Pericardium fibroblast (primary cell): ENCODE measurements at places on chromosomes 3 and 15. TPM values are rescaled to one million over a fixed set of nuclear protein-coding genes. Genes with fewer than 3 reads are reported as not detected.

LRRC57 gene
- total RNA-seq: 10.3 and 14.8 TPM in 2 replicates

SLC27A2 gene
- total RNA-seq: not detected in 2 replicates

PLD1 gene
- 9.5 and 16.8 TPM in 2 replicates for total RNA-seq

PLS1 gene
- total RNA-seq: 0.09 and 5.4 TPM in 2 replicates

MESP2 gene
- 0.23 and 0.68 TPM in 2 replicates for total RNA-seq

SGO1 gene
- total RNA-seq: 0.47 and 1.4 TPM in 2 replicates

IGSF10 gene
- 7.3 and 16.9 TPM in 2 replicates for total RNA-seq

TNNC1 gene
- total RNA-seq: 1.2 and 30.3 TPM in 2 replicates

MELTF gene
- total RNA-seq: 52.1 and 87.5 TPM in 2 replicates

CPN2 gene
- total RNA-seq: not detected in 2 replicates

OXTR gene
- 0.34 and 4.2 TPM in 2 replicates for total RNA-seq

ELL3 gene
- 0.85 and 3.7 TPM in 2 replicates for total RNA-seq

BRK1 gene
- total RNA-seq: 133 and 149 TPM in 2 replicates

RPLP1 gene
- total RNA-seq: 1,039 and 1,200 TPM in 2 replicates

TGM5 gene
- total RNA-seq: not detected in 2 replicates

FAM131A gene
- 21.1 and 28.6 TPM in 2 replicates for total RNA-seq

LDHAL6B gene
- not detected in 2 replicates for total RNA-seq

TUSC7 gene
- total RNA-seq: not detected in 2 replicates

WWTR1 gene
- total RNA-seq: 34.7 and 55.1 TPM in 2 replicates

A4GNT gene
- total RNA-seq: not detected in 2 replicates

SRGAP3 gene
- 0.43 and 5.7 TPM in 2 replicates for total RNA-seq

HCN4 gene
- not detected in 2 replicates for total RNA-seq

CCDC14 gene
- total RNA-seq: 10.1 and 14.7 TPM in 2 replicates

KBTBD13 gene
- total RNA-seq: not detected in 2 replicates

SERPINI1 gene
- total RNA-seq: 1.3 and 4.6 TPM in 2 replicates

FOXL2NB gene
- total RNA-seq: not detected in 2 replicates

PLAAT1 gene
- 0.23 and 0.51 TPM in 2 replicates for total RNA-seq

ARL8B gene
- 29.1 and 30.1 TPM in 2 replicates for total RNA-seq

CSTA gene
- 6.2 and 14.4 TPM in 2 replicates for total RNA-seq

CYP8B1 gene
- not detected in 2 replicates for total RNA-seq

SPG21 gene
- 86.4 and 95.7 TPM in 2 replicates for total RNA-seq

SKOR1 gene
- total RNA-seq: under 0.01 and 0.17 TPM in 2 replicates

RHCG gene
- 0.12 TPM in 1 of 2 replicates, not detected in the other for total RNA-seq

EPHB1 gene
- total RNA-seq: 0.34 and 0.35 TPM in 2 replicates

AMOTL2 gene
- total RNA-seq: 188 and 284 TPM in 2 replicates

MKRN2OS gene
- total RNA-seq: not detected in 2 replicates
